ENCODE measurements at places on chromosomes 13 and 19.

- DNase-seq = peak; percentile 93
These were observed at the start of gene ZC3H13 for GRCh38 chr13:46052319-46053161. ZC3H13 (minus strand) TSS chr13:46052746; CDS start chr13:46045507, 7,239 bp downstream.

GRCh38 chr13:94550062-94550738 lies 45.8 kb downstream of the TGDS start:
- no peak for DNase-seq

GRCh38 chr13:25196971-25197370 lies 24.9 kb upstream of the AMER2 start:
- DNase-seq = no peak

- no peak for DNase-seq
These were observed 25.9 kb downstream of the RXFP2 start for GRCh38 chr13:31765138-31765785.

- DNase-seq = peak; percentile 87
These were observed 832 bp upstream of the ZNF491 start for GRCh38 chr19:11797491-11797890.

DNA sequence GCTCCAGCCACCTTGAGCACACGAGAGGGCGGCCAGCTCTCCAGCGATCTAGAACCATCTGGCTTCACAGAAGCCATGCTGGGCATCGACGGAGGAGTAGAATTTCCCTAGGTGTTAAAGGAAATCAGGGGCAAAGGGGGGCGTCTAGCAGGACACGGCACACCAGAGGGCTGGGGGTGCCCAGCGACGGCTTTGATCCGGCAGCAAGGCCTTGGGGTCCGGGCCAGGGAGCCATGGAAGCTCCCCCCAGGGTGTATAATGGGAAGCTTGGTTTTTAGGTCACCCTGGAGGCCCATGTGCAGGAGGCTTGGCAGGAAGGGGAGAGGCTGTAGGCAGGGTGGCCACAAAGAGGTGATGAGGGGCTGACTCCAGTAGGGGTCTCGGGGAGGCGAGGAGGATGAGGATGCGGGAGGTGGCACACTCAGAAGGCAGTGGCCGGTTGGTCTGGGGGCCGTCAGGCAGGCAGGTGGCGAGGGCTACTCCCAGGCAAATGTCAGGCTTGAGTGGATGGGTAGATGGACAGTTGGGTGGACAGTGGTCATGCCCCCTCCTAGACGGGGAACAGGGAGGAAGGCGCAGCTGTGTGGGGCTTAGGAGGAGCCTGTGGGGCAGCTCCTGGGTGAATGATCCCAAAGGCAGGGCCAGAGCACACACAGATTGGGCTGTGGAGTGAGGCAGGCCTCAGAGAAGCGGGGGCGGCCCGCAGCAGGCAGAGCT lies 5.6 kb downstream of the KMT5C start:
- DNase-seq = no peak

DNA sequence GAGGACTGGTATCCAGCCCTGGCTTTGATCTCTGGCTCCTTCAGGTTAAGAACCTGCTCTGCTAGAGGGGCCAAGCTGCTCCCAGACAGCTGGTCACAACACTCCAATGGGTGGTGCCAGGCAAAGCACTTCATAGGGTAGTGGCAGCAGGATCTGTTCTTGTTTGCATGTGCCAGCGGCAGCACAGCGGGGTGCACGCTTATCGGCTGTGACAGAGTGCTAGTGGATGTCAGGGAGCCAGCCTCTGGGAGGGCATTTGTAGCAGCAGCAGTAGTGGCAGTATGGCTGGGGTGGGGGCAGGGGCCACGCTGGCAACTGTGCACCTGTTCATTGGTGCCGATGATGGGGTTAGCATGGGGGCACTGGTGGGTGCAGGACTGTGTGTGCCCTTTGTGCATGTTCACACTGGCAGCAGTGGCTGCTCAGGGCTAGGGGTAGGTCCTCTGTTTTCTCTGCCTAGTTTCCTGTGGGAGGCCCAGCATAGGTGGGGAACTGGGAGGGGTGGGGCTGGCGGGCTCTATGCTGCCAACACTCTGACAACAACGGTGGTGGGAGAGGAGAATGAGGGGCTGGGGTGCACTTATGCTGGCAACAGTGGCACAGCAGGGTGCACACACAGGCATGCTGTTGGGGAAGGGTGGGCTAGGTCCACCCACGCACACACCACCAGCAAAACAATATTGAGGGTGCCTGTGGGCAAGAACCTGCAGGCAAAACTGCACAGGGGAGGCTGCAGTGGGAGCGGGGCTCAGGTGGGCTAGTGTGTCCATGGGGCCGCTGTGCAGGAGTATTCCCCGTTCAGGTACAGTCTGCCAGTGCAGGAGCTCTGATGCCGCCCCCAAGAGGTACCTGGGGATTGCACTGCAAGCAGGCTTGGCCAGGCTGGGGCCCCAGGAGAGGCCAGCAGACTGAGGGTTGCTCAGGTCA lies 19.3 kb downstream of the AP1M1 start:
- no peak for DNase-seq

DNA sequence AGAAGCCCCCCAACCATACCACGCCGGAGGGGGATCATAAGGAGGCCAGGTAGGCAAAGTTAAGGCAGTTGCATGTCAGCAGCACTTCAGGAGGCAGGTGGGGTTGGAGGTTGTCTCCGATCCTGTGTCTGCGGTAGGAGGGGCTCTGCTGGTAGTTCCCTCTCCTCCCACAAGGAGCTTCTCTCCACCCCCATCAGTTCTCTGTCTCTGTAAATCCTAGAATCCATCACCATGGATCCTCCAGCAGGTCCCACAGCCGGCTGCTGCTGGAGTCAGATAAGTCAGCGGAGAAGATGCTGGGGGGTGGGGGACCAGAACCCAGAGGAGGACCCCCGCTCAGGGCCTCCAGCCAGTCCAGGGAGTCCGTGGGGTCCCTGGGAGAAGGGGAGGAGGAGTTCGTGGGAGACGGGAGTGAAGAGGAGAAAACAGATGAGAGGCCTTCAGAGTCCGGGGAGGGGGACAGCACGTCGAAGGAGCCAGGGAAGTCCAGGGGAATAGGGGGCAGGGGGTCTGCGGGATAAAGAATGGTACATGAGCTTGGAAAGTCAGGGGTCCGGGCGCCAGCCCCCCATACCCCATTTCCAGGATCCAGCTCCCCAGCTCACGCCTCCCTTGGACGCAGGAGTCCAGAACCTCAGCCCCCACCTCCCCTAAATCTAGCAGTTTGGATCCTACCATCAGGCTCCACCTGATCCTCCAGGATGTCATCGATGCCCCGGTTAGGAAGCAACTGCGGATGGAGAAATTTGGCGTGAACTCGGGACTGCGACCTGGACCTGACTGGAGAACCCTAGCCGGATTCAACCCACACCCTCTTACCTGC lies 6.3 kb downstream of the MAMSTR start:
- DNase-seq = no peak
